ENCODE measurements at places on chromosomes 4 and X. TPM values are rescaled to one million over a fixed set of nuclear protein-coding genes. Genes with fewer than 3 reads are reported as not detected.

The WDR44 gene
- 12.2 TPM for total RNA-seq

The NUDT9 gene
- total RNA-seq: 4.4 TPM

The ENPEP gene
- not detected for total RNA-seq

The MAGEE1 gene
- 12.7 TPM for total RNA-seq

The IL15 gene
- 0.60 TPM for total RNA-seq

The MND1 gene
- total RNA-seq: not detected

The SERPINA7 gene
- total RNA-seq: not detected

The BEX2 gene
- total RNA-seq: 49.3 TPM

The MMRN1 gene
- total RNA-seq: 0.22 TPM

The CBLL2 gene
- total RNA-seq: not detected

The PNPLA4 gene
- 2.1 TPM for total RNA-seq

The RCHY1 gene
- total RNA-seq: 37.0 TPM

The KLB gene
- total RNA-seq: not detected

The HEPH gene
- not detected for total RNA-seq

The KDR gene
- not detected for total RNA-seq

The MAGEE2 gene
- not detected for total RNA-seq

The SPARCL1 gene
- total RNA-seq: not detected

The ETDB gene
- not detected for total RNA-seq

The SPANXN3 gene
- total RNA-seq: not detected

The TRIM75 gene
- total RNA-seq: not detected

The GABRG1 gene
- total RNA-seq: not detected

The ASB12 gene
- not detected for total RNA-seq
